CD4-positive, CD25-positive, alpha-beta regulatory T cell (primary cell): ENCODE measurements at places on chromosomes 3 and 15.

GRCh38 chr3:122074621-122075265 lies 19.6 kb downstream of the CD86 start:
- no peak for DNase-seq

DNA sequence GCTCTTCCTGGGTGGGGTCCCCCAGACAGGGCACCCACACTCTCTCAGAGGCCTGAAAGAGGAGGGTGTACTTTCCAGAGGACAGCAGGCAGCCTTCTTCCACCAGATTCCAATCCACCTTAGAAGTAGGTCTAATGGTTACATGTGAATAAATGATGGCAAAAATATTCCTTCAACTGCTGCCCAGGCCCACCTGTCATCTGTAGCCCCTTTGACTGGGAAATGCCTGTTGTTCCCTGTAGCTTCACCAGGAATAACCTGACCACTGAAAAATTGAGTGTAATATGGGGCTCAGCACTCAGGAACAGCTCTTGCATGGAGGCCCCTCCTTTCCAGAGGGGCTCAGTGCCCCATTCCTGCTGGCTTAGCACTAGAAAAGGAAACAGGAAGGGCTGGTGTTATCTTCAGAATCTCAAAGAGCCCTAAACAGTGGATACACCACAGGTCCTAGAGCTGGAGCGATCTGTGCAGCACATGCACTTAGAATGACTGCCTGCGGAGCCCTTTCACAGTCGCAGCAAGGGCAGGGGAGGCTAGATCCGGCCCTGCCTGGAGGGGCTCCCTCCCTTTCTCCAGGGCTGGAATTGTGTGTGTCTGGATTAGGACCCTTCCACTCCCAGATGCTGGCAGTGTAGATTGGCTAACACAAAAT lies 32.1 kb downstream of the SLC22A14 start:
- no peak for DNase-seq

DNA sequence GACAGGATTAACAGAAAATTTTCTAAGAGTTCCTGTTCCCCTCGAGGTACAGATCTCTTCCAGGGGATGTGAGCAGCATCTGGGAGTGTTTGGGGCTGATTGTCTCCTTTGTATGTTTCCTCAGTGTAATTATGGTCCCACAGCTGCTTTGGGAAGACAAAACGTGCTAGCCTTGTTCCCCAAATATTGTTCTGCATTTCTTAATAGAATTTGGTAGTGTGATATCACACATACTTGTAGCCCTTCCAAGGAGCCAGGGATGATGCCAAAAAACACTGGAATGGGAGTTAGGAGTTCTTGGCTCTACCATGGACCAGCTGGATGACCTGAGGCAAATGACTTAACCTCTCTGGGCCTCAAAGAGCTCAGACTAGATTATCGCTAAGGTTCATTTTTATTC lies 19.0 kb upstream of the AGBL1 start:
- no peak for DNase-seq

GRCh38 chr15:72037321-72037720 lies 80.6 kb downstream of the MYO9A start:
- DNase-seq: no peak

- peak; percentile 67 for DNase-seq
These were observed 2.3 kb upstream of the HAPLN3 start for GRCh38 chr15:88897456-88898194.

DNA sequence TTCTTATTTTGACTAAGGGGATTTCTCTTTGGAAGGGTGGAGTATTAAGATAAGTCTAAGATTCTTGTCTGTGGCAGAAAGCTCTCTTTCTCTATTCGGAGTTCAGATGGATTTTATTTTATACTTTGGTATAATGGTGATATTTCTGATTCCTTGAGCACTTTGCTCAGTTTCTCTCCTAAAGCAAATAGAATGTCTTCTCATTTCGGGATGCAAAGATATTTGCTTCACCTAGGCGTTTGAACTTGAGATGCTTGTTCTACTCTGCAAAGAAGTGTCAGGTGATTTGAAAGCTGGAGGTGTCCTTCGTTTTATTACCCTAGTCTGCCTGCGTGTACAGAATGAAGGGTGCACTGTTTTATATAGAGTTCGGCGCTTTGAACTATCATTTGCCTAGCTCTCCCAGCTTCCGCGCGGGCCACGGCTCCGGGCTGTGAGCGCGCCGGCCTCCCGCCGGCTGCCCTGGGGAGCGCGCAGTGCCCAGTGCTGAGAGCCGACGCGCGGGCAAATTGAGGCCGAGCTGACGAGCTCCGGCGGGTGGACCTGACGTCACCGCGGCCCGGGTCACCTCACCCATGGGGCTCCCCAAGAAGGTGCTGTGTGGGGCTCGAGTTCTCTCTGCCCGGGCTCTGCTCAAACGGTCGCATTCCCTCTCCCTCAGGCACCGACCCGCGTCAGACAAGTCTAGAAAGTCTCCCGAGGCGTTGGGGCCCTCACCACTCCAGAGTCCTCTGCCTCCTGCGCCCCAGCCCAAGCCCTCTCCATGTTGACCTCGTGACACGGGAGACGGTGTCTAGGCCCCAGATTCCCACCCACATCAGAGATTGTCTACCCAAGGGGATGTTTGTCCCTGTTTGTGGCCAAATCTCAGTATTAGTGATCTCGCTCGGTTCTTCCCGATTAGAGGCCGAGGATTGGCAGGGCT lies 7.5 kb downstream of the SOX2 start:
- no peak for DNase-seq

GRCh38 chr3:79204351-79204750 lies 563.4 kb downstream of the ROBO1 start:
- no peak for DNase-seq

- no peak for DNase-seq
These were observed 81.8 kb downstream of the PLSCR2 start for GRCh38 chr3:146387566-146387965.

DNA sequence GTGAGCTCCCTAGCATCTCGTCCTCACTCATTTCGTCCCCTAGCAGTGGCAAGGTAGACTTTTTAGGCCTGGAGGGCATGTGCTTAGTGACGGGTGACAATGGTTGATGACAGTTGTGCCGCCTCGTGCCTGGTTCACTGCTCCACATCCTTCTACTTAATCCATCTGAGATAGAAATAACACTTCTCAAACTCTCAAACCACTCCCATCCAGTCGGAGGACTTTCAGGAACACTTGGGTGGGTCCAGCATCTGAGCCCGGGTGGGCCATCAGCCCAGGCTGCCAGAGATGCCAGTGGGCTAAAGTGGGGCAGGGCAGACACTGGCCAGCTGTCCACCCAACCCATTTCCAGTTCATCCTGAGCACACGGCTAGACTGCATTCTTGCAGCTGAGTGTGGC lies 79.7 kb upstream of the SMAD3 start:
- no peak for DNase-seq

DNA sequence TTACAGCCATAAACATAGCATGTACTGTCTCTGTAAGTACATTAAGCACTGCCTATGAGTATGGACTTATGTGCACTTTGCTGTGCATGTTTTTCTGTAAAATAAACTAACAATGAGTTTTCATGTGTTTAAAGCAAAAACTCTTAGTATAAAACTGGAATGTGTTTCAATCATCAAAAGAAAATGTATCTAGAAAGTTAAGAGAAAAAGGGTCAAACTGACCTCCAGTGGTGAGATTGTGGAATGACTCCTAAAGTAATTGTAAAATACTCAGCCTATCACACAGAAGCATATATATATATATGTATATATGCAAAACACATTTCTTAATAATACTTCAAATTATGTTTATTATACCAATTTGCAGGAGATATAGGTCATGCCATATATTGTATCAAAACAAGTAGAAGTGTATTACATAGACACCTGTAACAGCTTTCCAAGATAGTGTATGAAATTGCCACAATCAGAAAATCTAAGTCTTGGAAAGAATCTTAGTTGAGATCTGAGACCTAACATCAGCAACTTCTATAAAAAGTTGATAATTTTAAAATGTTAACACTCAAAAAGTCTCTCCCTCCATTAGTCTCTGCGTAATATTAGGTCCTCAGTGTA lies 199.6 kb downstream of the FMN1 start:
- no peak for DNase-seq
